Body of pancreas (tissue), 4 donors: ENCODE measurements at places on chromosomes 3 and 15. TPM values are rescaled to one million over a fixed set of nuclear protein-coding genes. Genes with fewer than 3 reads are reported as not detected.

The FRMD5 gene
- total RNA-seq: 1.3 TPM

The TICRR gene
- total RNA-seq: not detected

The SLC9C1 gene
- not detected for total RNA-seq

The GOLGA8R gene
- 6.6 TPM for total RNA-seq

The CNTN3 gene
- 20.4 TPM for total RNA-seq

The SLITRK3 gene
- total RNA-seq: not detected

The ZNF660 gene
- 6.3 TPM for total RNA-seq

The NRG4 gene
- total RNA-seq: 20.5 TPM

The BCHE gene
- 0.52 TPM for total RNA-seq

The ATP8B4 gene
- 3.1 TPM for total RNA-seq

The STAC gene
- total RNA-seq: not detected

The PTX3 gene
- 13.5 TPM for total RNA-seq

The BBS4 gene
- total RNA-seq: 26.4 TPM

The NANOGP8 gene
- total RNA-seq: not detected

The GP9 gene
- total RNA-seq: not detected

The TLNRD1 gene
- total RNA-seq: 44.8 TPM
